SK-MEL-5 (cell line): ENCODE measurements at places on chromosomes 2 and 18. TPM values are rescaled to one million over a fixed set of nuclear protein-coding genes. Genes with fewer than 3 reads are reported as not detected.

DNA sequence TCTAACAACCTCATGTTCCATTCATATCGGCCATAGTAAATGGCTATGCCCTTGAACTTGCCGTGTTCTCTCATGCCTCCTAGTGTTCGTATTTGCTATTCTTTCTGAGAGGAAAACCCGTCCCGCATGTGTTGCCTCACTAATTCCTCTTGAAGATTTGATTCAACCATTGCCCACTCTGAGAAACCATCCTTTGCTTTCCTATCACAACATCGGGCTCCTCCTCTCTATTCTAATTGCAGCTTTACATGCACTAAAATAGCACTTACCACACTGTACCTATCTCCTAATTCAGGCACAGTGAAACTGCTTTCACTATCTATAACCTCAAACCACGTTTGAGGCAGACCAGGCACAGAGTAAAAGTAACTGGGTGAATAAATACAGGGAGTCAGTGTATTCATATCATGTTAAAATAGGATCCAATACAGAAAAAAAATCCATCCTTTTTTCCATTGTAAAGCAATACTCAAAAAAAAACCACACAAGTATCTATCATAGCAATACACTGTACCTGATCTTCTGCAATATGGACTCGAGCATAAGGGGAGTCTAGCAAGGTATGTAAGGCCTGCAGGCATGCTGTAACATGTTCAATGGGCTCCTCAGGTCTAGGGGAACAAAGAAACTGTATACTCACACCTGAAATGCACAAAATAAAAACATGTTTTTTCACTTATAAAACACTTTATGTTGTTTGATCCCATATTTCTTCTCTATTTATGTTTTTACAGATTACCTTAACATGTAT lies 39.0 kb upstream of the STRN start:
- DNase-seq: peak; percentile 84

DNA sequence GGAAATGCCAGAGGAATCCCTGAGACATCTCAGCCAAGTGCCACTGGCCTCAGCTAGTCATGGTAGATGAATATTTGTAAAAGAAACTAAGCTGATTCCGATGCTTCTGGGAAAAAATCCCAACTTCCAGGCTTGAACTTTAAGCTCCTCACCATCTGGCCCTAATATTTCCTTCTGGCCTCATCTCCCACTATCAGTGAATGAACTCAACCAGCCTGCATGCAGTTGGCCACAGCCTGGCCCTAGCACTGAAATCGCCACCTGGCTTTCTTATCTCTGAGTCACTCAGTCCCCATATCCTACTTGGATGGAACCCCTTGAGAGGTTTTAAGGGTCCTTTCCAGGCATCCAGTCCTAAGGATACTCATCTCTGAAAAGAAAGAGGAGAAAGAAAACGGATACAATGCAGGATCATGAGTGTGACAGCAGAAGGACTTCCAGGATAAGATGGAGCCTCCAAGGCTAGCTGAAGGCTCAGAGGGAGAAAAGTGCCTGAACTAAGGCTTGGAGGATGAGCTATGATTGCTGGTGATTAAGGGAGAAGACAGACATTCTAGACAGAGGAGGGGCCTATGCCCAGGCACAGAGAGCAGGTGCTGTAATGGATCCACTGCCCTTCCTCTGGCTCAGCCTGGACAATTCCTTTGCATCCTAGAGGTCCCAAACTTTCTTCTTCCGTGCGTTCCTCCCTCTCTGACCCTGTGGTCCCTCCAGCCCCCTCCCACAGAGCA lies 141.5 kb upstream of the MYCN start:
- no peak for DNase-seq

DNA sequence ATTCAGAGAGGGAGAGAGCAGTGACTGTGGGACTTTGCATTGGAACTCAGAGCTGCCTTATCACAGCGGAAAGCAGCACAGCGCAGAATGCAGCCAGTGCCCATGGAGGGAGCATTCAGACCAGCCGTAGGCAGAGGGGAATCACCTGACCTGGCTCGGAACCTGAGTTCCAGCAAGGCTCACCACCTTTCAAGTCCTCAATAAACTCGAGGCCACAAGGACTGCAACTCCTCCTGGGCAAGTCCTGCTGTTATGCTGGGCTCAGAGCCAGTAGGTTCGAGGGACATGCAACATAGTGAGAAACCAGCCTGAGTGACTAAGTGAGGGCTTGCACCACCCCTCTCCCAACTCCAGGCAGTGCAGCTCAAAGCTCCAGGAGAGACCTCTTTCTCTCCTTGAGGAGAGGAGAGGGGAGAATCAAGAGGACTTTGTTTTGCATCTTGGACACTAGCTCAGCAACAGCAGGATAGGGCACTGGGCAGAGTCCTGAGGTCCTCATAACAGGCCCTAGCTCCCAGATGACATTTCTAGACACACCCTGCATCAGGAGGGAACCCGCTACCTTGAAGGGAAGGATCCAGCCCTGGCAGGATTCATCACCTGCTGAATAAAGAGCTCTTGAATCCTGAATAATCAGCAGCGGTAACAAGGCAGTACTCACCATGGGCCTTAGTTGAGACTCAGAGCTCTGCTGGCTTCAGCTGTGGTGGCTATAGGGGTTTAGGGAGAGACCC lies 136.8 kb upstream of the OTOS start:
- no peak for DNase-seq

DNA sequence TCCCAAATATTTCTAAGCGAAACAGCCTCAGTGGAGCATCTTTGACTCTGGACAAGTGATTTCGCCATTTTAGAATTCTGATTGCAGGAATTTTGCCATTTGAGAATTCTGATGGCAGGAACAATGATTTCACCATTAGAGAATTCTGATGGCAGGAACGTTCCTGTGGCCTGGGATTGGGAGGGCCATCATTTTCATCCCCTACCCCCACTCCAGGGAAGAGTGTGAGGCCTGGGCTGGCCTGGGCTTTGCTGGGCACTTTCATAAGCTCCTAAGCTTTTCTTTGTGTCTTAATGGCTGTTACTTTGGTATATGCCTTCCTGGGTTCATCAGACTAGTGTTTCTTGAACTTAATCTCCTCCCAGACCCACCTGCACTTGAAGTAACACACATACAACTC lies 129.3 kb upstream of the EPAS1 start:
- DNase-seq: no peak

DNA sequence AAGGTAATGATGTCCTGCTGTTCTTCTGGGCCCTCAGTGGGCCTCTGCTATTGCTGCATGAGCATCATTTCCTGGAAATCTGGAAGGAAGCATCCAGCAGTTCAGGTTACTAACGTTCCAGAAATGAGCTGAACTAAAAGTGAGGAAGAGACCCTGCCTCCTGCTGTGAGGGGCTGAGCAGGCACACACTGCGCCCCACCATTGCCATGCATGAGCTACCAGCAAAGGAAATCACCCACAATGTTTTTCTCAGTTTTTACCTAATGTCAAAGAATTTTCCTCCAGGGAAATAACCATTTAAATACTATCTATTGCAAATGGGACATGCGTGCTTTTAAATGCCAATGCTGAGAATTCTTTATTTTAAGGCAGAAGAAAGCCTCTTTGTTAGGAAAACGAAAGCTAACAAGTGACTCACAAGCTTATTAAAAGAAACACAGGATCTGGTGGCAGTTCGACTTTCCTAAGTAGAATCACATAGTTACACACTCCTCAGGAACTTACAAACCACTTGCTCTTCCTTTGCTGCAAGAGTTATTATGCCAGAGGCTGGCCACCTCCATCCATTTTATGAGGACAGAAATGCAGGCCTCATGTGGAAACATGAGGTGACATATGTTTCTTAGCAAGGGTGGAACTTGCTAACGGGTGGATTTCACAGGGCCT lies 152.6 kb upstream of the TTC39C start:
- peak; percentile 82 for DNase-seq

DNA sequence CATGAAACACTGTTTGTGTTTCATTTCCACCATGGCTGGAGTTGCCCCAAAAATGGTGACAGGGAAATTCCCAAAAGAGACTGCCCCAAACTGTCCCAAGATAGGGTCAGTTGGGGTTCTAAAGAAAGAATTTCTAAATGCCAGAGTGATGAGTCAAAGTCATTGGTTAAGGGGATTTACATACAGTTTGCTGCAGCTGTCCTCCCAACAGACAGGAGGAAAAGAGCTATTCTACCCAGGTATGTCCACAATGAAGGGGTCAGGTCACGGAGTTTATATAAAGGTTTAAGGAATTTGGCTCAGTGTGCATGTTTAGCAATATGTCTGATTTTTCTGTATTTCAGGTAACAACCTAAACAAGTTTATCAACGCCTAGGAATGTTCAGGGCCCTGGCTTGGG lies 344.1 kb downstream of the TDRD15 start:
- no peak for DNase-seq

- peak; percentile 46 for DNase-seq
Measured at GRCh38 chr2:169260246-169260645, 102.1 kb downstream of the LRP2 start.

Gene DLX2
- 0.48 and 0.85 TPM in 2 replicates for total RNA-seq

Gene PKP4
- total RNA-seq: 16.7 and 21.2 TPM in 2 replicates
